Stimulated activated CD4-positive, alpha-beta T cell treated with anti-CD3 and anti-CD28 coated beads, Interleukin-15, amount 100 ng/mL, for 1 hour (primary cell): ENCODE measurements at places on chromosomes 12 and 14.

GRCh38 chr14:94867946-94868771, 98.2 kb upstream of the GSC start:
- DNase-seq, result no peak

- no peak for DNase-seq
Observed at GRCh38 chr12:121750507-121750955, 38.0 kb downstream of the TMEM120B start.

GRCh38 chr14:104424406-104425072, 155.0 kb upstream of the C14orf180 start:
- DNase-seq, result no peak

GRCh38 chr14:99121319-99121875, 150.6 kb downstream of the BCL11B start:
- DNase-seq, result no peak

- no peak for DNase-seq
Observed at GRCh38 chr14:93893661-93894261, 33.4 kb upstream of the FAM181A start.

- no peak for DNase-seq
Observed at GRCh38 chr14:88882236-88882635, 57.8 kb downstream of the TTC8 start.

DNA sequence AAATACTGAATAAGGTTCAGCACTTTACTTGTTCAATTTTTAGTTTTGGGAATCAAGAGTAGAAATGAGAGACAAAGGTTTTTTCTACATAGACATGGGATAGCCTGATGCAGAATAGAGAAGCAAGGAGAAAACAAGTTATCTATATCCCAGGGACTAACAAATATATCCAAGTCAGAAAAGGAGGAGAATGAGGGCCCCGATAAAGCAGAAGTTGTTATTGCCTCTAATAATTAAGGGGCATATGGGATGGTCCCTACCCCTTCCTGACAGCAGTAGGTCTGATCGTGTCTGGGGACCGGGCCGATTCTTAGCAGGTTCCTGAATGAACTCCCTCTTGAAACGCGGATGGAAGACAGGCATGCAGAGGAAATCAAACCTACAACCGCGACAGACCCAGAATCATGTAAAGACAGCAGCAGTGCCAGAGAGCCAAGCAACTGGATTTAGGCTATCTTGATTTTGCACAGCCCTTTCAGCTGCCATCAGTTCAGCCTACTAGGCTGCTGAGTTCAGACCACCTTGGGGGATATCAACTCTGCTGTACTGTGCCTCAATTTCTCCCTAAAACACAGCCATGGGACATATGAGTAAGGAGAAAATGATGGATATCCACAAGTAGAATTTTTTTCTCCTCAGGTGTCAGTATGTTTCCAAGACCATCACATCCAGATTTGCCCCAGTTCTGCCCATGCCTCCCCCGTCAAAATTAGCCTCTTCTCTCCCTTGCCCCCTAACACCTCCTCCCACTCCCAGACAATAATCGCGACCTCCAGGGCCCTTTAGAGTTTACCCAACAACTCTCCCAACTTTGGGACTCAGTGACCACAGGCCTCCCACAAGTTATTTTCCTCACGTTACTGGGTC, 706 bp downstream of the PRMT5 start:
- DNase-seq, result no peak

DNA sequence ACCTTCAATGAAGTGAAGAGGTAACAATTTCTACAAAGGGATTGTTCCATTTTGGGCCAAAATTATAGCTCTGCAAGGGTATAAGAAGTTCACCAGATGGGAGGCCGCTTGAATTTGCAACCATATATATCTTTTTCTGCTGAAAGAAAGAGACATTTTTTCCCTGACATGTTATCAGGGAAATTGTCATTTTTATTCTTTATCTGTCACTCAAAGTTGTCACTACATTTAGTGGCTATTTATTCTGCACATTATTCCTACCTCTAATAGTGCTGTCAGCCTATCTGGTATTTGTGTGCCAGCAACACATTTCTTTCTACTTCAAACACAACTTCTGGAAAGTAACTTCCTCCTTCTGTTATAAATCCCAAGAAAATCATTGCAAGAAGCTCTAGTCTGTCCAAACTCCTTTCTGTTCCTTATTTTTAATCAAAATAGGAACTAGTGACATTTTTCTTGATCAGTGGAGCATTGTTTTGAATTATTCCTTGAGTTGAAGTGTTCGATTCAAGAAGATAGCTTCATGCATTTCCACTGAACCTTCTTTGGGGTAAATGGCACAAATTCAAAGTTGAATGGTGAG, 137.9 kb upstream of the ATP2B1 start:
- DNase-seq, result no peak

DNA sequence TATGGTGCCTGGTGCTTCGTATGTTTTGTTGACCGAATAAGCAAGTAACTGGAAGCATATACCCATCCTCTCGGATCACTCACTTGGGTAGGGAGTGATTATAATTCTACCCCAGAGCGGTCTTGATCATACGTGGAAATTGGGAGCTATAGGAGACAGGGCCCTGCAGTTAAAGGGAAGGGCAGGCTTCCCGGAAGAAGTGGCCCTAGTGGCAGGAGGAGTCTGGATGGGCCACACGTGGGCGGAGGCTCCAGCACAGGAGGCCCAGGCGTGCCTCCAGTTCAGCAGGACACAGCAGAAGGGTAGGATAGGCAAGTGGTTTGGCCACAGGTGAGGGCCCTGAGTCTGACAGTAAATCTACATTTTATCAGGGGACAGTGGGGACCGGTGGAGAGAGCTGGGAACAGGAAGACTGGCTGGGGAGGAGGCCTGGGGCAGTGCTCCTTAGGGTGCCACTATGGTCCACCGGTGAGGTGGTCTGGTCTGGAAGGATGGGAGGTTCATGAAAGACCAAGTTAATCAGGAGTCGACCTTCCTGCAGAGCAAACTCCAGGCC, 23.5 kb upstream of the YY1 start:
- DNase-seq, result no peak

DNA sequence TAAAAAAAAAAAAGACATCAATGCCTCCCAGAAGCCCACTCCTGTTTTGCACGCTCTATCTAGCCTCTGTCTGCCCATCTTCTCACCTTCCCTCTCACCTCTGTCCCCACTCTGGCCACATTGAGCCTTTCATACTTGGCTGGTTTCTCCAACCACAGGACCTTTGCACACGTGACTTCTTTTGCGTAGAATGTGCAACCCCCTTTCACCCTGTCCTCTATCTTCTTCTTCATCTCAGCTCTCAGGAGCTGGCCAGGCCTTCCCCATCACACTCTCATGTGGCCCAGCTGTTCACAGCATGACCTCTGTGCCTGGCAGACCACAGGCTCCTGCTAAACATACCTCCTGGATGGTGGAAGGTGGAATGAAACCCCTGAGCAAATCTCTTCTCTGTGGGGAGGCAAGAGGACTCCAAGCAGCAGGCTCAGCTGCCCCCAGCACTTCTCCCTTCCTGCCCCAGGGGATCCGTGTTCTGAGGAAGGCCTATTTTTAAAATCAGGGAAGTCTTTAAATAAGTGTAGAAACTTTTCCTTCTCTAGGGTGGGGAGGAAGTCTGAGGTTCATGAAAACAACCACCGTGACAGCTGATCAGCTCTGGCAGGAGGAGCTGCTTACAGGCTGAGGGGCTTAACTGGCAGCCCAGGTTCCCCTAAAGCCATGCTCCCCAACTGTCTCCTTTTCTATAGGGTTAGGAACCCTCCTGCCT, 11.6 kb downstream of the HVCN1 start:
- DNase-seq, result no peak

DNA sequence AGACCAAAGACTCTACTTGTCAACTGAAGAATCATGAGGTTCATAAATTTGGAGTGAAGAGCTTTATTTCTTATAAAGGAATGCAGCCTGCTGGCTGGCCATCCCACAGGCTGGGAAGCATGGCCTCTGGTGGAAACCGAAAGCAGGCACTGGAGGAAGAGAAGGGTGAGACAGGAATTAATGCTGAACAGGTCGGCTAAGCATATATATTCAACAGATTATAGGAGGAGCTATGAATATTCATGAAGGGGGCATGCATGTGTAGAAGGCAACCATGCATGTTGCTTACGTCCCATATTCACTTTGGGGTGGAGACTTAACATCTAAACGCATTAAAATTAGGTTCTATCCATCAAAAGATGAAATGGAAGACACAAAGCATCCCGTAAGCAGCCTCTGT, 20.6 kb upstream of the RGS6 start:
- no peak for DNase-seq

- no peak for DNase-seq
Observed at GRCh38 chr12:104707194-104707593, 250.4 kb downstream of the CHST11 start.

GRCh38 chr12:99146730-99147129, 500.8 kb upstream of the GARIN6 start:
- DNase-seq, result no peak

DNA sequence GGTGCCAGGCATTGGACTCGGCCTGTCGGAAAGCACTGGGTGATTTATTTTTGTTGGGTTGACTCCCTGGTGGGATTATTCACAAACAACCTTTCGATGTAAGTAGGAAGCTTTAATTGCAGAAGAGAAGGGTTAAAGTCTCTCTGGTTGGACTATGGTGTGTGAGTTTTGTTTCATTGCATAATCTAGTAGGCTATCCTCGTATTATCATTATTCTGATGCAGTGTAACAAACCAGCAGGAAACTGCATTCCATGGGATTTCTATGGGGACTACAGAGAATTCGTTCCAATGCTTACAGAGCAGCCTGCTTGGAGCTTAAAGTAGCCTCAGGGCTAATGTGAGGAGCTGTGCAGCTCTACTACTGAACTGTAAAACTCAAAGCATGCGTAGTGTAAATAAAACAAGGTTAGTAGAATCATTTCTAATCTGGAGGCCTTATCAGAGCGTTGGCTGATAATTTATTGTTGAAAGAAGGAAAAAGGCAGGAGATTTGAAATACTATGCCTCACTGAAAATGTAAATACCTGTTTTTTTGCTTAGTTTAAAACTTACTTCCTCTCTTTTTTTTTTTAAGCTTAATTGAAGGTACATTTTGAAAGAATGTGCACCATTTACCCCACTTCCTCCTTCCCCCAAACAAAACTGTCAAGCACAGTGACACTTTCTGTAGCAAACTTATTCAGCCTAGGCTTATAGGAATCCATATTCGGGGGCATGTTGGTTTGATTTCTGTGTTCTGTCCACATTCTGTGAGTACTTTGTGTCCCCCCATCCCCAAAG, 226.7 kb downstream of the NPAS3 start:
- DNase-seq, result no peak

GRCh38 chr14:69328765-69329164, 68.8 kb downstream of the GALNT16 start:
- no peak for DNase-seq

DNA sequence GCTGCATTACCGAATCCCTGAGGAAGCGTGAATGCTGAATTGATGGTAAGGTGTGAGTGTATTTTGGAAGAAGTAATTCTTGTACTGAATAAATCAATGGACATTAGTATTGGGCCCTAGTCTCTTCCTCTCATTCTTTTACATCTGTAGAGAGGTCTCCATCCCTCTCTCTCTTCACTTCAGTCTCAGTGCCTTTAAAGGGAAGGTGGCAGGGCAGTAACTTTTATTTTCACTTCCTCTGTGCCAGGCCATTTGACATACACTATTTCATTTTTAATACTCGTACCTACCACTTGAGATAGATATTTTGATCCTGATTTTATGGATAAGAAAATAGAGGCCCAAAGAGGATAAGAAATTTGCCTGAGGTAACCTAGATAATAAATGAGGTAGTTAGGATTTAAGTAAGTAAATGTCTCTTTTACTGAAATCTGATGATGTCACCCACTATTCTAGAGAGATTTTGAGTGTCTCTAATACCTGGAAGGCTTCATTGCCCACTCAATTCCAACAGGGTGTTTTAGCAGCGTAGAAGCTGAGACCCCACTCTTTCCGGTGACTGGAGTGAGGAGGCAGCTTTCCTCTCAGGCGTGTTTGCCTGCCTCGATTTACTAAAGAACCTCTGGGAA, 177.9 kb upstream of the PRICKLE1 start:
- DNase-seq, result no peak

GRCh38 chr12:34204830-34205285, 182.6 kb downstream of the ALG10 start:
- no peak for DNase-seq

DNA sequence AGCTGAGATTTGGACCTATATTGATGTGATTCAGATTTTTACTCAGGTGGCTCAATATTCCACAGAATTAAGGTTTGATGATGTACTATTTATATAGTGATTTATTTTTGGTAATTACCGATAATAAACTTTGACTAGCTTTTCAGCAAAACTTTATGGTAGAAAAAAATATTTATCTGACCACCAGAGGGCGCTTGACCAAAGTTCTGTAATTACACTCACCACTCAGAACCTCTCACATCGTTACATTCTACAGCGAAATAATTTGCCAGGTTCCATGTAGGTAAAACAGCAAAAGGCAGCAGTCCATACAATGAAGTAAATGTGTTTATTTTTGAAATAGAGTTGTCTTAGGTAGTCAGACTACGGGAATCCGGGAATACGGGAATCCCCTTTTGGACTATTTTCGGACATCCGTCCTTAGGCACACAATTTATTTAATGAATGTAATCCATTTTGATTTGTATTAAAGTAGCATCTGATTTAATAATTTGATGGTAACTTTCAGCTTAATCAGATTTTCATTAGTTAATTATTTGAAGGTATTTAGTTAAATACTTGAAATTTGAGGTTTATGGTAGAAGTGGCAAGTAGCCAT, 143.0 kb upstream of the DDHD1 start:
- no peak for DNase-seq

GRCh38 chr14:23181946-23182345, 1.5 kb downstream of the SLC7A8 start:
- no peak for DNase-seq

DNA sequence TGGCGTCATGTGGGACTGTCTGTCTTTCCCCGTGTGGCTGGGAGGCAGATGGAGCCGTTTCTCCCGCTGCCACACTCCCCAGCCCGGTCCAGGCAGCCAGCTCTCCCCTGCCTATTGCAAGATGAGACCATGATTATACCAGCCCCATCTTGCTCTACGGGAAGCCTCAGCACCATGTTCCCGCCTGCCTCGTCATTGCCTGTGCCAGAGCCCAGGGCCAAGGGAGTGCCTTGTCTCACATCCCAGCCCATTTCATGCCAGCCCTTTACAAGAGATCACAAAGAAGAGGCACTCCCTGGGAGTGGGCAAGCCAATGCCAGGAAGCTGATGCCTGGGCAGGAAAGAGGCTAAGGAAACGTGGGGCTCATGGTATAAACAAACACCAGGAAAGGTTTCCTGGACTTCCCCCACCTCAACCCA, 23.9 kb downstream of the GPR68 start:
- no peak for DNase-seq

DNA sequence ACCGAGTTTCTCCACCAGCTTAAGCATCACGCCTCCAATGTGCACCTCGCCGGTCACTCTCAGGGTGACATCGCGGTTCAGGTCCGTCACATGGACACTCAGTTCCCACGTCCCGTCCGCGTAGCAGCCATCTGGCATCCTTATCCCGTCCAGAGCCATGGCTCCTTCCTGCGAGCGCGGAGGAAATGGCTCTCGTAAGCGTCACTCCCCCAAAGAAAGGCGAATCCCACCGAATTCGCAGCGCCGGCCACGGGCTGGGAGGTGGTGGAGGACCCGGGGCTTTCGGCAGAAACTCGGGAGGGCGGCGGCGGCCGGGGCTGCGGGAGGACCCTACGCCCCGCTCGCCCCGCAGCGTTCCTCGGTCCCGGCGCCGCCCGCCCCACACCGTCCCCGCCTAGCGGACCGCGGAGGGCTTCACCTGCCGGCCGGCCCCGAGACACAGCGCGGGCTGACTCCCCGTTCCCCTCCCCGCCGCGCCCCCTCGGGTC, 396 bp downstream of the FERMT2 start:
- DNase-seq, result no peak
